Left renal pelvis (tissue), 4 donors: ENCODE measurements at places on chromosomes 5 and 9. TPM values are rescaled to one million over a fixed set of nuclear protein-coding genes. Genes with fewer than 3 reads are reported as not detected.

The CYLC2 gene
- polyA plus RNA-seq: not detected

The CATSPER3 gene
- 0.67 TPM for polyA plus RNA-seq

The OMD gene
- polyA plus RNA-seq: 0.66 TPM

The TRIM41 gene
- 29.1 TPM for polyA plus RNA-seq

The IFNA16 gene
- not detected for polyA plus RNA-seq

The HACD4 gene
- polyA plus RNA-seq: 3.3 TPM

DNA sequence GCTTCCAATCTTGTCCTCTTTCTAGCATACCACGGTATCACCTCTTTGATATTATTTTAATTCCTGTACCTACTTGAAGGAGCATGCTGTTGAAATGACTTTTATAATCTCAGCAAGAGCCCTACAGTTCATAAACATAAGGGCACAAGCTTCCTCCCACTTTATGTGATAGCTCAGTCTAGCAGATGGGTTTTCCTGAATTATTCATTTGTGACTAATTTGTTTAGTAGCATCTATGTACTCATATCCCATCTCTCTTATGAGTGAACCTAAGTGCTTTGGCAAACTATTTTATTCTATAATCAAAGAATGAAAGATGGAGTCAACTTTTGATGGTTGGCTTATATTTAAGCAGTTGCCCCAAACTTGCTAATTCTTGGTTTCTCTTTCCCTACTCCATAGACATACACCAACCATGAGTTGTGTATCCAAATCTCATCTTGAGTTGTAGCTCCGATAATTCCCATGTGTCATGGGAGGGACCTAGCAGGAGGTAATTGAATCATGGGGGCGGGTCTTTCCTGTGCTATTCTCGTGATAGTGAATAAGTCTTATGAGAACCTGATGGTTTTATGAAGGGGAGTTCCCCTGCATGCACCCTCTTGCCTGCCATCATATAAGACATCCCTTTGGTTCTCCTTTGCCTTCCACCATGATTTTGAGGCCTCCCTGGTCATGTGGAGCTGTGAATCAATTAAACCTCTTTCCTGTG is 17.7 kb downstream of the TXNDC8 start:
- no peak for DNase-seq

- no peak for DNase-seq
These were observed 14.1 kb downstream of the FEM1C start for GRCh38 chr5:115530426-115530825.

DNA sequence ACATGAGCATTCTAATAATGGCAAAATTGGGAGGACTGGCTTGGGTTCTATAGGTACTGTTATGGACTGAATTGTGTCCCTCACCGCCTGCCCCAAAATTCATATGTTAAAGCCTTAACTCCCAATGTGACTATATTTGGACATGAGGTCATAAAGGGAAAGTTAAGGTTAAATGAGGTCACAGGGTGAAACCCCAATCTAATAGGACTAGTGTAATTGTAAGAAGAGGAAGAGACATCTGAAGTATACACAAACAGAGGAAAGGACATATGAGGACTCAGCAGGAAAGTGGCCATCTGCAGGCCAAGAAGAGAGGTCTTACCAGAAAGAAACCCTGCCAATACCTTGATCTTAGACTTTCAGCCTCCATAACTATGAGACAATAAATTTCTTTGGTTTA is 23.1 kb downstream of the RNF180 start:
- no peak for DNase-seq

DNA sequence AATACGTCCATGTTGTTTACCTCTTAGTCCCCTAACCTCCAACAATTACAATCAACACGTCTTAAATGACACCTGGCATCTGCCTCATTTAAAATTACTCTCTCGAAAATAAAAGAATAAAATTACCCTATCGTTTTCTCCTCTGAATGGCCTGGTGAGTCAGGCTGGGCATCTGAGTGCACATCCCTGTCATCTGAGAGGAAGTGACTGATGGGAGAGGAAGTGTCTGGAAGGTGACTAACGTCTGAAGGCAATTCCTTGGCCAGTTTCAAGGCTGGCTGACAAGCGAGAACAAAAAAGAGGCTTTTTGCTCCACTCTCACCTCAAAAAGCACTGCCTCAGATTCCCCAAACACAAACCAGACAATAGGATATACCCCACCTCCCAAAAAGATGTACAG is 57.7 kb downstream of the MAPKAP1 start:
- no peak for DNase-seq

GRCh38 chr5:146813346-146814157 is 65.0 kb downstream of the PPP2R2B start:
- no peak for DNase-seq

DNA sequence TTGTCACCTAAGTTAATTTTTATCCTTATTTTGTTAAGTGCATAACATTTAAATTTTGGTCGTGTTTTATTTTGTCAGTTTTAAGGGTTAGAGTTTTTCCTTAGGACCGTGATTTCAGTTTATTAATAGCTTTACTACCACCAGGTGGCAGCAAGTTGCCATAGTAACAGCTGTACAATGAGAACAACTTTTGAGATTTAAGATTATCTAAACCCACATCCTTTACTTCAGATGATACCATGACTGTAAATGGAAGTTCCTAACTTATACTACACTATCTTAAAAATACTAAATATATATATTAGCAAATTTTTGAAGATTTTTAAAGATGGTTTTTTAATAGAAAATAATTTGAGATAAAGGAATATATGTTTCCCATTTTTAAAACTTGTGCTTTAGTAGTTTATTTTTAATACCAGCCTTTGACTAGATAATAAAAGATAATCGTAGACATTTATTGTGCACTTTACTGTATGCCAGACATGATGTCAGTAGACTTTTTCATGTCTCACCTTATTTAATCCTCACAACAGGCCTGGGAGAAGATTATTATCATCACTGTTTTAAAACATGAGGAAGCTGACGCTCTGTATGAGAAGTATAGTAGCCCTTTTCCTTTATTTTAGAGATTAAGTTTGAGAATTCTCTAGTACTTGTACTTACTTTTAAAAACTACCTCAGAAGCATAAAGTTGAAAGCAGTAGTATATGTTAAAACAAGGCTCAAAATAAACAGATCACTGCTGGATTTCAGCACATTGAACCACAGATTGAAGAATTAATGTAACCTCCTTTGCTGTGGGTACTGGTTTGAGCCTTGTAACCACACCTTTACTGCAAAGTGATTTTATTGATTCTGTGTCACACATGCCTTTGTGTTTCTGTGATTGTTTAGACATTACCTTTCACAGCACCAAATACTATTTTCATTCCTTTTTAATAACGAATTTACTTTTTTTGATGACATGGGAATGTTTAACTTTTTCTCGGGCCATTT is 27.5 kb downstream of the SREK1 start:
- no peak for DNase-seq

GRCh38 chr5:114249823-114250222 is 112.0 kb upstream of the KCNN2 start:
- DNase-seq: no peak

- no peak for DNase-seq
These were observed 15.7 kb downstream of the RFK start for GRCh38 chr9:76378367-76379073.

DNA sequence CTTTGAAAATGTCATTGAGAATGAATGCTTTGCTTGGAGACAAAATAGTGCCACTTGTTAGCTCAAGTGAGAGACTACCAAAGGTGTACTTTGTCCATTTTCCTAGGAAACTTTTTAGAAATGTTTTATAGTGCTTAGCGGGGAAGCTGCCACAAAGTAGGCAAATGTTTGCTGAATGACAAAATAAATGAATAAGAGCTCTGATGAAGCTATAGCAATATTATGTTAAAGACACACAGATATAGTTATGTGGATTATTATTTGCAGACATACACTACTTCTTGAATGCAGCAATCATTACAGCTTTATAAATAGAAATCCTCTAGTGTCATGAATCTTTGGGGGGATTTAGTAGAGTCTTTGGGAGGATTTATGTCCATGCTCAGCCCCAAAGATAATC is 92.7 kb upstream of the C6 start:
- no peak for DNase-seq
